Activated CD4-positive, alpha-beta T cell treated with anti-CD3 and anti-CD28 coated beads for 1 hour (primary cell): ENCODE measurements at places on chromosomes 12 and 14.

DNA sequence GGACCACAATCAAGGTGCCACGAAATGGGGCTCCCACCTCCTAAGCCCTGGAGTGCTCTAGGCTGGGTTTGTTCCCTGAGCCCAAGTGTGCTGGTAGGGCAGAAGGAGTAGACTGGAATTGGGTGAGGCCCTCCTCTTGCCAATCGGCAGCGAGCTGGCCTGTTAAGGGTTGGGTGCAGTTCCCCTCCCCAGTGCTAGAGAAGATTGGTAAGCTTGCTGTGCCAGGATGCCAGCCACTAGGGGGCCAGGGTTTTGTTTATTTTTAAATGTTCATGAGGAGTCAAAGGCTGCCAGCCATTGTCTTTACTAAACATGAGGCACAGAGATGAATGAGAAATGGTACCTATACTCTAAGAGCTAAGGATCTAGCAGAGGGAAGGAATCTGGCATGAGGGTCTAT is 79.7 kb downstream of the SPTB start:
- DNase-seq: no peak

- no peak for DNase-seq
These were observed 129.2 kb upstream of the BMP4 start for GRCh38 chr14:54085841-54086240.

DNA sequence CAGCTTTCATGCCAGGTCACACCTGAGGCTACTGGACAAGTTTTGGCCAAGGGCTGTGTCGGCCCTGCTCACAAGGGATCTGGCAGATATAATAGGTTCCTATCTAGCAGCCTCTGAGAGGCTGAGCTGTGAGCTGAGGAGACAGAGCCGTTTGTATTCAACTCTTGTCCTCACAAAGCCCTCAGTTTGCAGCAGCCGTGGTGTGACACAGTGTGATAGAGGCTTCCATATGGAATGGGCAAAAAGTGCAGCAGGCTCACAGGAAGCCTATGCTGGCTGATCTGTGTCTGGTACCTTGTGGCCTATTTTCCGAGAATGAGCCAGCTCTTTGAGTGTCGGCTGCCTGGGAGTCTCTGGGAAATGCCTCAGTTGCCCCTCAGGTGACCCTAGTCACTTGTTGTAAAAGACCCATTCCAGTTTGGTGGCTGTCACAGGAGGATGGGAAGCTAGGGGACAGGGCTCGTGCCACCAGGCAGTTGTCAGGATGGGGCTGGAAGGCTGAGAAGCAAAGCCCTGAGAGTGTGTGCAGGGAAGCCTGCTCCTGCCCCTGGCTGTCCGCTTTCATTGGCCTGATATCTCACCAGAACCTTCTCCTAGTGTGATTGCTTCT is 16.1 kb downstream of the VRTN start:
- DNase-seq: no peak

DNA sequence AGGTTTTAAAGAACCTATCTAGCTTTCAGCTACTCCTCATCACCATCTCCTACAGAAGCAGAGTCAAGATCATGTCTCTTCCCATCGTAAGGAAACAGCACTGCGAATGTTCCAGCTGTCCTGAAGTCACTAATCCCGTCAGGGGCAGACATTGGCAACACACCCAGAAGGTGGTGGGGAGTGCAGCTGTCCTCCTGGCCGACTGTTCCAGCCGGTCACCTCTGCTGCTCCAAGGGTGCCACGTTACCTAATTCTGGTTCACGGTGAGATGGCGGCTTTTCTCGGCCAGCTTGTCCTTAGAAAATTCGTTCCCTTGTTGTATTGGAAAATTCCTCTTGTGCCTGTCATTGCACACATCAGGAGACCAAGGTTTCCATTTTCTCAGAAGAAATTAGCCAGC is 196.2 kb downstream of the ZFP36L1 start:
- DNase-seq: no peak

- DNase-seq: no peak
These were observed 136.2 kb downstream of the MED13L start for GRCh38 chr12:116141110-116141832.

DNA sequence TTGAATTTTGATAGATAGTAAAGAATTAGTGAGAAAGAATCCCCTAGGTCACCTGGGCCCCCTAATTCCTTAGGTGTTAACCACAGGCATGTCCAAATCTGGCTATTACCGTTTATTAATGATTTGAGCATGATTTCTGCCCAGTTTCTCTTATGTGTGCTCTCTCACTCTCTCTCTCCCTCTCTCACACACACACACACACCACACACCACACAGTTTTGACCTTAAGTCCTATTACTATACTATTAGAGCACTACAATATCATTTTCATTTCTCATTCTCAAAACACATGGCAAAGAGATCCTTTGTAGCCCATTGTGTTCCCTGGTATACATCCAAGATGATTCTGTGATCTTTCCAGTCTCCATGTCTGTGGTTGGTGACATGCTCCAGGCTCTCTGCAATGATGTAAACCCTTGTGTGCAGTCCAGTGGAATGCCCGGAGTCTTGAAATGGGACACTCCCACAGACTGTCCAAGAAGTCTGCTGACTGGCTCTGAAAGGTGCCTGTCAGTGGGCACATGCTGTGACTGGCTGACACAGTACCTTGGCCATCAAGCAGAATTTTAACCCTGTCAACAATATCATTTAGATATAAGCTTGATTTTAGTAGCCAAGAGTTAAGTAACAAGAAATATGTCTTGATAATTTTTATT is 96.2 kb downstream of the FIGNL2 start:
- DNase-seq: no peak

- DNase-seq: no peak
These were observed 196.1 kb upstream of the FLRT2 start for GRCh38 chr14:85333841-85334240.

DNA sequence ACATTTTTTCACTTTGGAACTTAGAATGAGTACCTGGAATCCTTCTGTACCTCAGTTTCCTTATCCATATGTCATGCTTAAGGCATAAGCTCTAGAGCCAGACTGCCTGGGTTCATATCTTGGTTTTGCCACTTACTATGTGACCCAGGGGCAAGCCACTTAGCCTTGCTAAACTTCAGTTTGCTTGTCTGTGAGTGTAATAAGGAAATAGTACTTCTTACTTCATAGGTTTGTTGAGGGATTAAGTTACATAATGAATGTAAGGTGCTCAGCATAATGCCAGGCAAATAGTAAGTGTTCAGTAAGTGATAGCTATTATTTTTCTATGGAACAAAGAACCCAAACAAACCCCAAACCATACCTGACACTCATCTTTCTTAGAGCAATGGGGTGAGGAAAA is 225.1 kb downstream of the BCAT1 start:
- no peak for DNase-seq

DNA sequence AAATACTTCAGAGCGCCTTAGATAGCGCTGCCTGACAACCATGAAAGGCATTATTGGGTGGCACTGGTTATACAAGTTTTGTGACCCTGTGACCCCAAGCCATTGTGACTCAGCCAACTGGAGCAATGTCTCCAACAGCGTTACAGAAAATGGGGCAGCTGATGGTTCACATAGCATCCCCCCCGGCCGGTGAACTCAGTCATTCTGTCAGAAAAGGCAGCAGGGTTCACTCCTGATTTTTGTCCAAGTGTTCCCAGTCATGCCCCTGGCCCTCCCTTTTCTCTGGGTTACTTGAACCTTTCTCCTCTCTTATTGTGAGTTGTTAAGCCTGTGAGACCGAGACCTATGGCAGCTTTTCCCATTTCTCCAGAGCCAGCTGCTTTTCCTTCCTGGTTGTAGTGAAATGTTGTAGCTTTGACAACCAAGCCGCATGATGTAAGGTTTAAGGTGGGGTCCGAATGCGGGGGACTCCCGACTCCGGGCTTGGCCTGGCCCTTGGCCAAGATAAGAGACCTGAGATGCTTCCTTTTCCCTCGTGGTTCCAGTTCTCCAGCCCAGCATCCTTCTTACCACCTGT is 22.0 kb downstream of the CD9 start:
- no peak for DNase-seq
